ENCODE measurements at places on chromosomes 2 and 18.

GRCh38 chr2:132253496-132254305 is 91.9 kb upstream of the ANKRD30BL start:
- no peak for DNase-seq

DNA sequence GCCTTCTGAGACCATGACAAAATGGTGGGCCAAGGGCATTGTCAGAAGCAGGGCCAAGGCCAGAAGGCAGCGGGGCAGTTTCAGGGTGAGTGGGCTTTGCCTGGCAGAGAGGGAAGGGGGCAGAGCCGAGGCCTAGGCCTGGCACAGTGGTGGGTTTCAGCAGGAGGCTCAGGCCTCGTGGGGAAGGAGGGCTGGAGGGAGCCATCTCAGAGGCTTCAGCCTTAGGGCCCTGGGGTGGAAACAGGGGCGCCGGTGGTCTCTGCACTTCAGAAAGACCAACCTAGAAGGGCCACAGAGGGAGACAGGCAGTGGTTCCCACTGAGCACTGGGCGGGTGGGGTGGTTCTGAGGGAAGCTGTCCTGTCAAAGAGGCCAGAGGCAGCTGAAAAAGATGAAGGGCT is 58.0 kb upstream of the SMAD7 start:
- peak; percentile 38 for DNase-seq

DNA sequence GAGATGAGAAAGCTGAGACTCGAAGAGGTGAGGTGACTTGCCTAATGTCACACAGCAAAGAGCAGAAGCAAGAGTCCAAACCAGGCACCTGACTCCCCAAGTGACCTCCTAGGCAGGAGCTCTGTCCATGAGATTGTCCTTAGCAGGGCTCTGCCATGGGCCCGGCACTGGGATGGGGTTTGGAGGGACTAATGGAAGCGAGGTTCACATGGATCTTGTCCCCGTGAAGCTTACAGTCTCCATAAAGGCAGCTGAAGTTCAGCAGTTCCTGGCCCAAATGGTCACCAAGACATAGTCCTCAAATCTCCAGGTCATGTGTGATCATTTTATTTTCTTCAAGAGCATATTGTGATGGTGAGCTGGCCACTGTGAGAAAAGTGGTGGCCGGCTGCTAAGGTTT is 57.0 kb upstream of the AFF3 start:
- DNase-seq, result no peak

DNA sequence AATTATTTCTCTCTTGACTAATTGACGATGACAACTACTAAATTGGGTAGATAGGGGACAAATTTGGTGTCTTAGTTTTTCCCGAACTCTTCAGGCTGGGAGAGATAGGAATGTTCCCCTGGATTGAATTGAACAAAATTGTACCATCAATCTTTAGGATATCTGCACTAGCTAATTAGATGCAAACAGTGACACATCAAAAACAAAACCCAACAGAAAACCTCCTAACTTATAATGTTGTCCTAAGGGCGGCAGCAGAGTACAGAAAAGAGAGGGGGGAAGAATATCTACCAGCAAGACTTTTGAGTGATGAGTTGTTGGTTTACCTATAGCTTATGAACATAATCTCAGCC is 342.9 kb downstream of the INSIG2 start:
- DNase-seq, result no peak

- DNase-seq, result no peak
Measured at GRCh38 chr2:175929850-175930249, 72.2 kb downstream of the LNPK start.

- DNase-seq, result no peak
Measured at GRCh38 chr2:16462958-16463357, 202.7 kb downstream of the CYRIA start.

DNA sequence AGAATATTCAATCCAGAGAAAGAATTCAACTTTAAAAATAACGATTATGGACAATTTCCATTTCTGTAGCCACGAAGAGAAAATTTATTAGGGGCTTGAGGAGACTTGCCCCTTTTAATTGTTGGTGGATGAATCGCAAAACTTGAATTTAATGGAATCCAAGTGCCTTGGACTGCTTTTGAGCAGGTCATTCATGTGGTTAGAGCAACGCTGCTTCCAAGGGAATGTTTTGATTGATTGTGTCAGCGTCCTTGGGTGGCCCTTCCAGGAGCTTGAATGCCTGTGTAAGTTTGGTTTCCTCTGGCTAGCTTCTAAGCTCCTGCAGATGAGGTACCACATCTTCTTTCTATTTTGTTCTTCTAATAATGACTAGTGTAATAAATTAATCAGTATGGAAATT is 213.4 kb downstream of the LTBP1 start:
- no peak for DNase-seq

- DNase-seq, result no peak
Measured at GRCh38 chr2:143968360-143968759, 551.6 kb downstream of the ZEB2 start.

DNA sequence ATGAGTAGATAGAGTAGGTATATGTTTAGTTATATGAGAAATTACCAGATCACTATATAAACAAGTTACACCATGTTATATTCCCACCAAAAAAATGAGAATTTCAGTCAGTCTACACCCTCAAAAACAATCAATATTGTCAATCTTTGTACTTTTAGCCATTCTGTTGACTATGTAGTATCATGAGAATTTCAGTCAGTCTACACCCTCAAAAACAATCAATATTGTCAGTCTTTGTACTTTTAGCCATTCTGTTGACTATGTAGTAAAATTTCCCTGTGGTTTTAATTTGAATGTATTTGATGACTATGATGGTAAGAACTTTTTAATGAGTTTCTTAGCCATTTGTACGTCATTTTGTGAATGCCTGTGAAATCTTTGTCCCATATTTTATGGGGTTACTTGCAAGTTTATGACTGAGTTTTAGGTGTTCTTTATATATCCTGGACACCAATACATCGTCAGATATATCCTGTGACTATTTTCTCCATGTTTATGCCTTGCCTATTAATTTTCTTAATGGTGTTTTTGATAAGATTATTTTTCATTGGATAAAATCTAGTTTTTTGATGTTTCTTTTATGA is 528.4 kb upstream of the SPHKAP start:
- DNase-seq, result no peak

GRCh38 chr2:62321380-62322289 is 125.7 kb downstream of the B3GNT2 start:
- DNase-seq, result no peak

- peak; percentile 64 for DNase-seq
Measured at GRCh38 chr2:31108561-31109286, 29.5 kb downstream of the GALNT14 start.

- DNase-seq, result no peak
Measured at GRCh38 chr18:76134628-76135027, 360.4 kb downstream of the ZNF516 start.
